GM04504 (cell line): ENCODE measurements at places on chromosomes 7 and 10.

DNA sequence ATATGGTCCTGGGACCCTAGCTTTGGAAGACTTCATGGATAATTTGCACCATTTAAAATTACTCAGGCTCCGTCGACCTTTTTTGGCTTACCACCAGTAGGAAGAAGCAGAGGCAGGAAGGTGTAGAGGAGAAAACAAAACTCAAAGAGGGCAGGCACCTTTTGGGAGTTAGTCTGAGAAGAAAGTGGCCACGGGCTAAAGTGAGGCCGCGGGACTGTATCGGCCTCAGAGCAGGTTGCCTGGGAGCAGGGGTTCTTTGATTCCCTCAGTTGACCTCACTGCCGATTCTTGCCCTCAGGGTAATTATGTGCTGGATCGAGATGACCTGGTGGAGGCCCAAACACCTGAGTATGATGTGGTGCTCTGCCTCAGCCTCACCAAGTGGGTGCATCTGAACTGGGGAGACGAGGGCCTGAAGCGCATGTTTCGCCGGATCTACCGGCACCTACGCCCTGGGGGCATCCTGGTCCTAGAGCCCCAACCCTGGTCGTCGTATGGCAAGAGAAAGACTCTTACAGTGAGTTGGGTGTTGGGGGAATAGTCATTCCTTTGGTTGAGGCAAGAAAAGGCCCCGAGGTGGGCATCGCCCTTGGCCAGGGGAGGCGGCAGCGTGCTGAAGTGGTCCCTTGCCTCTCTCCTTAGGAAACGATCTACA is 3.1 kb downstream of the MEPCE start:
- no peak for DNase-seq

- DNase-seq = no peak
Measured at GRCh38 chr7:157482025-157482424, 145.2 kb downstream of the DNAJB6 start.

DNA sequence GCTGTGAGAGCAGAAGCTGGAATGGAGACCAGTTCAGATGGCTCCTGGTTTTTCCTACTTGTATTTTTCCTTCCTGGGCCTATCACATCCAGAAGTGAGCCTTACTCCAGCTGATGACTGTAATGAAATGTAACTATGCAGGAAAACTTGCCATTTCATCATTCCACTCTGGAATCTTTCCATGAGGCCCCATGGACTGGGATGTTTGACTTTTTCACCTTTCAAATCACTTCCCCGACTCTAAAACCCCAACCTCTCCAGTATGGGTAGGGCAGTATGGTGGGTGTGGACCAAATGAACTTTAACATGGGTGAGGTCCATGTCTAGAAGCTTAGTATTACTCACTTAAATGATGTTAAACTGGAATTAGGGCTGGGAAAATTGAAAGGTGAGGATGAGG is 40.3 kb upstream of the DLD start:
- no peak for DNase-seq

DNA sequence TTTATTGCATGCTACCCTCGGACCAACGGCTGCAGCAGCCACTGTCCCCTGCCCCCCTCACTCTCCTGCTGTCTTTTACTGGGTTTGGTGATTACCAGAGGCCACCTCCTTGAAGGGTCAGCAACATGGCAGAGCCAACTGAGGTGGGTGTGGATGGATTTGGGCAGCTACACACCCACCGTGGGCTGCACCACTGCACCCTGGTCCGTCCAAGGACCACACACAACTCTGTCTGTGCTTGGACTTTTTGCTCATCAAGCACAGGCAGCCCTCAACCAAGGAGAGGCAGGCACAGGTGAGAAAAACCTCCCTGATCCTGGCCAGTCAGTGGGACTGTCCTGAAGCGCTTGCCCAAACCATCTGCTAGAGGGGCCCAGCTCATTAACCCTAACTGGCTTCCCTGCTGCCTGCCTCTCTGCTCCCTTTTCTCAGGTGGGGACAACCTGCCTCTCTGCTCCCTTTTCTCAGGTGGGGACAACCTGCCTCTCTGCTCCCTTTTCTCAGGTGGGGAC is 239.5 kb upstream of the PITRM1 start:
- no peak for DNase-seq

DNA sequence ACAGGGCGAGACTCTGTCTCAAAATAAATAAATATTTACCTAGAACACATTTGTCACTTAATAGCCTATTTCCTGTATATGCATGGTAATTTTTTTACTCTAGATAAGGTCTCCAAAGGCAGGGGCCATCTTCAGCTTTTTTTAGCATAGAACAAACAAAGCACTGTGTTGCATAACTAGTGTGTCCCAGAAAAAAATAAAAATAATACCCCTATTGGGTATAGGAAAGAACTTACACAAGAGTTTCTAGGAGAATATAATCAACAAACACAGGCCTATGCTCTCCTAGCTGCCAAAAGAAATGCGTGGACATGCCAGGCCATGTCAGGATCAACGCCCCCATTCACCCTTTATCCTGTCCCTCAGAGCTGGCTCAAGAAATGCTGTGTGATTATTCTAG is 103.6 kb downstream of the PARD3 start:
- no peak for DNase-seq

- DNase-seq = no peak
Measured at GRCh38 chr7:29619848-29620555, 56.4 kb downstream of the PRR15 start.

GRCh38 chr10:94459385-94459784 is 57.0 kb downstream of the TBC1D12 start:
- DNase-seq = no peak

GRCh38 chr10:23442936-23443335 is 4.1 kb downstream of the OTUD1 start:
- no peak for DNase-seq

DNA sequence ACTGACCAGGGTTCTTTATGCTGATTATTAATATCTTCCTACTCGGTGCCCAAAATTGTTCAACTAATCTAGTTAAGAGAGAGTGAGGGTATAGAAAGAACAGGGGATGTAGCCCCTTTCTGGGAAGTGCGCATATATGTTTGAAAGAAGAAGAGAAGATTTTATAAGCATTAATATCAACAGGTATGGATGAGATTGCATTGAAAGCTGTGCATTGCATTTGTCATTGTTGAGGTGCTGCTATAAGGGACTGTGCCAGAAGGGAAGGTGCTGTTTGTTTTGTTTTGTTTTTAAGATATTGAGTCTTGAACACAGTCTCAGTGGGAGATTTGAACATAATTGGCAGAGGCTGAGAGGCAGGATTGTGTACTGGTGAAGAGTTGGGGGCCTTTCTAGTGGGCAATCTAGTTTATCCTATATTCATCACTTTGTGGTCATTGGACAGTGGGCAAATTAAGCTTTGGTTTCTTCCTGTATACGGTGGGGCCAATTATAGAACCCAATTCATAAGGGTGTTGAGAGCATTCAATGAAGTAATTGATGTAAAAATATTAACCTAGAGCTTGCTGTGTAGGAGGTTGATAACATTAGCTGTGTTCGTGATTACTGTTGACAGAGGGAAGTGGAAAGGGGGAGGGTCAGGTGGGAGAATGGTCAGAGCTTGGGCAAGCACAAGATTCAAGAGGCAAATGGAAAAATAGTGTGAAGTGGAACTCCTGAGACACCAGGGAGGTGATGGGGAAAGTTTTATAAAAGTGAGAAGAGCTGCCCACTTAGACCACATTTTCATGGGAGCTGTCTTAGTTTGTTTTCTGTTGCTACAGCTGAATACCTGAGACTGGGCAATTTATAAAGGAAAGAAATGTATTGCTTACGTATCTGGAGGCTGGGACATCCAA is 19.9 kb upstream of the PCGF5 start:
- DNase-seq = no peak

DNA sequence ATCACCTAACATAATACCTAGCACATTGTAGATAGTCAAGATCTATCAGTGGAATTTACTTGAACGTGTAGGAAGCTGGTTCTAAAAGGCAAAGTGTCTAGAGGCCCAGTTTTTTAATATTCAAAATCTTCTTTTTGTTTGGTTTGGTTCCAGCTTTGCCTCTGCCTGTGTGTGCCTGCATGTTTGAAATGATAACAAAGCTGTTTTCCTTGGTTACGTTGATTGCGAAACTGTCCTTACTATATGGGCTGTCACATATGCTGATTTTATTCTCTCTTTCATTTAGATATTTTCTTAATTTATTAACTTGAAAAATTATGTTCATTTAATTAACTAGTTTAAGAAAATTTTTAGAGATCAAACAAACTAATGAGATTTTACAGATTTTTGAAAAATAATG is 237.3 kb downstream of the SEMA3A start:
- no peak for DNase-seq

DNA sequence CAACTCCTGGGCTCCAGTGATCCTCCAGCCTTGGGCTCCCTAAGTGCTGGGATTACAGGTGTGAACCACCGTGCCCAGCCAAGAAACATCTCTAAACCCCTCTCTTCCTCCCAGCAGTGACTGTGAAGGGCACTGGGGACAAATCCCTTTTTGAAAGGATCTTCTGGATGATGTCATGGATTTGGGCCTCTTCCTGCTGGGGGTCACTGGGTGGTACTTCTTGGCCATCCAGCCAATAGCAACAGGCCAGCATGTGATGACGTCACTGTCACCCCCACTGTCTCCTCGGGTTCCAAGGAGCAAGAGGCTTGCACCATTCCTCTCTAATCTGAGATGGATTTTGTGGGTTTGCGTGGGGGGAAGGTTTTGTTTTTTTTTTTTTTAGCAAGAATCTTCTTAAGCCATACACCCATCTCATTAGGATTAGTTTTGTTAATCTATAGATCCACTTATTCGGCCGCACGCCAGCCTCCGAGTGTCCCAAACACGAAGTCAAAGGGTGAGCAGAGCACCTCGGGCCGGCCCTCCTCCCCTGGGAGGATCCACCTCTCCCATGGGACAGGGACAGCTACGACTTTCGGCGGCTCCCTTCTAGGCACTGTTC is 29.4 kb upstream of the TNRC18 start:
- DNase-seq = no peak

GRCh38 chr7:36898186-36898585 is 173.9 kb upstream of the AOAH start:
- DNase-seq = no peak

- no peak for DNase-seq
Measured at GRCh38 chr10:118290471-118290995, 51.6 kb downstream of the FAM204A start.

- no peak for DNase-seq
Measured at GRCh38 chr7:51308696-51309095, 7.9 kb downstream of the COBL start.

- DNase-seq = no peak
Measured at GRCh38 chr7:21969822-21970221, 24.1 kb upstream of the CDCA7L start.

GRCh38 chr7:64667311-64667710 is 1.4 kb downstream of the ZNF107 start:
- DNase-seq = no peak

- DNase-seq = no peak
Measured at GRCh38 chr10:33055625-33056024, 97.6 kb upstream of the ITGB1 start.

DNA sequence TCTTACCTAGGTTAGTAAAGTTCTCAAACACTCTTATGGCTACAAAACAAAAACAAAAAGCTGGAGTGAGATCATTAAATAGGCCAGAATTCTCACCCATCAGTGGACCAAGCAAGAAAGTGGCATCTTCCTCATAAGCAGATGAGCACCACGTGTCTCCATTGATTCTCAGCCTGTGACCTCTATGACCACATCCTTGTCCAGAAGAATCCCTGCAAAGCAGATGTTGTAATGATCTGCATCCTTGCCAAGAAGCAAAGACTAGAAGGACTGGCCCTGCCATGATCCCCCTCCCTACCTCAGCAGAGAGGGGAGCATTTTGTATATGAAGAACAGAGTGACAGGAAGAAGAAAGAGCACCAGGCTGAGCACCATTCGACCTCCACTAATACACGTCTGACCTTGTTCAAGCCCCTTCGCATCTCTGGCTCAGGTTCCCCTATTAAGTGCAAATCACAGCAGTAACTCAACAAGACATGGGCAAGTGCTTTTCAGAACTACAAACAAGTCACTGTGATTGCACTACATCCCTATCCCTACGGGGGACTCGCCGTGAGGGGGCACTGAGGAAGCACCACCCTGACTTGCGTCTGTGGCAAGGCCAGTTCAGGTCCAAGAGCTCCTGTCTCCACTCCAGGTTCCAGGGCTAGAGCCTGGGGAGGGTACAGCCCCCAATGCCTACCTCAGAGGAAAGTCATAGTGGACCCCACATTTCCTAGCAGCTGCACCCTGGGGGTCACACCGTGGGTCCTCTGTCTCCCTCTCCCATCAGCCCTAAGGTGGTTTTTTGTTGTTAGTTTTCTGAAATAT is 22.2 kb upstream of the RASSF4 start:
- no peak for DNase-seq

GRCh38 chr10:92999191-92999590 is 61.4 kb upstream of the CYP26C1 start:
- no peak for DNase-seq

GRCh38 chr10:45491061-45491460 is 117.0 kb downstream of the ALOX5 start:
- no peak for DNase-seq

DNA sequence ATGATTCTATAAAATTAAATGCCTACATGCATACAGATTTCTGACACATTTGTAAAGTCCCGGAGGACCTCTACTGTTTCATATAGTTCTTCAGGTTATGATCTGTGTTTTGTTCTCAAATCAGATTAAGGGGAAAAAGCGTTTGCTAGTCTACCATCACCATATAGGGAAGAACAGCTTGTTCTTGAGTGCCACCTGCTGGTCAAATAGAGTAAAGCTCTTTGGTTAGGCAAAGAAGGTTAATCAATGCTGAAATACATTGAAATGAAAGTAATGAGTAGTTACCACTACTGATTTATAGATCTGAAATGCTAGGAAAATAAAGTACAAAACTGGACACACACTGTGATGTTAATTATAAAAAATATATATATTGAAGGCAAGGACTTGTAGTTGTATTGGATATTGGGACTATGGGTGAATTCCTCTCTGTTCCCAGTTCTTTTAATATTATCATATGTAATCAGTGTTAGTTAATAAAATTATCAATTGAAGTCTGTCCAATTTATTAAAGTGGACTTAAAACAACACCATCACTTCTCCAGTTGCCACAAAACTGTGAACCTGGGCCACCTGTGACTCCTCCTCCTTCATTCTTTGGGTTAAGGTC is 72.6 kb upstream of the PDLIM1 start:
- DNase-seq = peak; percentile 35

DNA sequence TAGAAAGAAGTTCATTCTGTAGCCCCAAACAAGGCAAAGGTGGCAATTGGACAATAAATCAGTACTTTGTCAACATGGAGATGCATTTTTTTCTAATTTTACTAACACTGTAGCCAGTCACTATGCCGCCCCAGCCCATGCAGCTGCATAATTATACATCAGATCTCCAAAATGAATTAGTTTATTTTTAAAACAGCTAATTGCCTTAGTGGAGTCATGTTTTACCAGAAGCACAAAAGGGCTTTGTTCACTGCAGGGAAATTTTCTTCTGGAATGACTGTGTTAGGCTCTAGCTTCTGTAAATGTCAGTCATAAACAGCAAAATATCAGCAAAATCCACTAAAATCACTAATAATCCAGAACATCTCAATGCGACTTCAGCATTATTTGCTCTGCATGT is 20.1 kb upstream of the HDAC9 start:
- no peak for DNase-seq

GRCh38 chr10:62153191-62153590 is 115.5 kb downstream of the RTKN2 start:
- peak; percentile 50 for DNase-seq

- no peak for DNase-seq
Measured at GRCh38 chr7:28107960-28108359, 72.6 kb downstream of the JAZF1 start.

- DNase-seq = no peak
Measured at GRCh38 chr7:35498416-35498815, 196.5 kb downstream of the HERPUD2 start.
